ENCODE measurements at places on chromosomes 4 and X. TPM values are rescaled to one million over a fixed set of nuclear protein-coding genes. Genes with fewer than 3 reads are reported as not detected.
A peak's percentile ranks its signal among the peaks of the same experiment; 100 is the strongest.

The CTAG1B gene
- not detected for total RNA-seq

The PRSS12 gene
- 0.24 TPM for total RNA-seq

The BEX3 gene
- total RNA-seq, result 7.1 TPM

The RS1 gene
- not detected for total RNA-seq

DNA sequence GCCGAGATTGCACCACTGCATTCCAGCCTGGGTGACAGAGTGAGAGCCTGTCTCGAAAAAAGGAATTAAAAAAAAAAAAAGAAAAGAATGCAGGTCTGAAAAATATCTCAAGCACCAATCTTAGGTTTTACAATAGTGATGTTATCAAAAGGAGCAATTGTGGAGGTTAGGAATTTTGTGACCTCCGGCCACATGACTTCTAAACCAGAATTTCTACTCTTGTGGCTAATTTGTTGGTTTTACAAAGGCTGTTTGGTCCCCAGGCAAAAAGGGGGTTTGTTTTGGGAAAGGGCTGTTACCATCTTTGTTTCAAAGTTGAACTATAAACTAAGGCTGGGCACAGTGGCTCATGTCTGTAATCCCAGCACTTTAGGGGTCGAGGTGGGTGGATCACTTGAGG lies 15.4 kb upstream of the ZNF41 start:
- DNase-seq, result no peak
- H3K4me3 ChIP-seq, result no peak overlapping the region

DNA sequence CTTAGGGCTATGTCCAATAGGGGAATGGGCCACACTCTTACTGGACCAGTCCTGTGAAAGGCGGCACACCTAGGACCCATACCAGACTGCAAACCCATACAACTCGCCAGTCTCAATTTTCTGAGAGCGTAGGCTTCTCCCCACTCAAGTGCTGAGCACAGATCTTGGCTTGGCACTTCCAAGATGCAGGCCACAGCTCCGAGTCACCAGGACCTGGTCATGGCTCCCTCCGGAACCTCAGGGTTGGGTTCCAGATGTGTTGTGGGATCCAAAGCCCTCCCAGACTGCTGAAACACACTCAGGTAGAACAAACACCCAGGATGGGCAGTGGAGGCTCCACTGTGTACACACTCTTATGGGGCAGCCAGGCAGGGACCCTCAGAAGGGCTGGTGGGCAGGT lies 103.3 kb downstream of the TMEM144 start:
- DNase-seq, result no peak
- no peak overlapping the region for H3K27ac ChIP-seq
- no peaks in the 10 kb centered on the region for H3K27me3 ChIP-seq
- H3K36me3 ChIP-seq, result no peaks in the 10 kb centered on the region
- no peak overlapping the region for H3K4me3 ChIP-seq

DNA sequence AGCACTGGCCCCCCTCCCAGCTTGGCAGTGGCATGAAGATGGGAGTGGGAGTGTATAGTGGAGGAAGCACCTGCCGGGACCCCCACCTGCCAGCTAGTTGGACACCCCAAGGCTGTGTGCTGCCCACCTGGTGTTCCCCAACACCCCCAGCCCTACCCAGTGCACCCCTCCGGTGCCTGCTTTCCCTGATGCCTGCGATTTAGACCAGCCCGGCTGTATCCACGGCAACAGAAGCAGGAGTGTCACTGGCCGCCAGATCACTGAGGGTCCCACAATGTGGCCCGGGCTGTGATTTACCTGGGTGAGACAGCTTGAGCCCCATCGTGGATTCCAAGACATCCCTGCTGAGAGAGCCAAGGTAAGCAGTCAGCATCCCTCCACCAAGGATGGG lies 533 bp downstream of the GPR173 start:
- H3K4me3 ChIP-seq, result peak overlapping the region; percentile 22
- H3K27ac ChIP-seq, result no peak overlapping the region
- no peaks in the 10 kb centered on the region for H3K27me3 ChIP-seq
- H3K36me3 ChIP-seq, result no peaks in the 10 kb centered on the region
- no peak for DNase-seq

DNA sequence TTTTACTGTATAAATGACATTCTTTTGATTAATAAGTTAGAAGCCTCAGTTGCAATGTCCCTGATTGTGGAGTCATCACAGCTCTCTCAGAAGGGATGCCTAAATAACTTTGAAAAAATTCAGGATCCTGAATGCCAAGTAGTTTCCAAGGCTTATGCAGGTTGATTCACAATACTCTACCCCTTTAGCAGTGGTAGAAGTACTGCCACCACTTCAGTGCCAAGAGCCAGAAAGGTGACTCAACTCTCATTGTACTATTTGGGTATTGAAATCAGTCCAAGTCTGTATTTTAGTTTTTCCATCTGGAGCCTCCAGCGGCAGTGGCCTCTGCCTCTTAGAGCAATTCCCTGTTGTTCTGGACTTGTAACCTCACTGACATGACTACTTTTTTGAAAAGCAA lies 320.1 kb upstream of the NDST4 start:
- no peaks in the 10 kb centered on the region for H3K27me3 ChIP-seq
- no peak overlapping the region for H3K4me3 ChIP-seq
- no peak for DNase-seq
- H3K4me1 ChIP-seq, result no peaks in the 10 kb centered on the region
- no peaks in the 10 kb centered on the region for H3K36me3 ChIP-seq

GRCh38 chrX:144896323-144896722 lies 351.0 kb upstream of the SPANXN1 start:
- H3K36me3 ChIP-seq, result no peaks in the 10 kb centered on the region
- H3K27me3 ChIP-seq, result no peaks in the 10 kb centered on the region
- H3K4me3 ChIP-seq, result no peak overlapping the region
- DNase-seq, result no peak
- no peaks in the 10 kb centered on the region for H3K4me1 ChIP-seq

GRCh38 chr4:55440786-55441185 lies 45.0 kb downstream of the TMEM165 start:
- no peaks in the 10 kb centered on the region for H3K4me1 ChIP-seq
- H3K27ac ChIP-seq, result no peak overlapping the region
- H3K36me3 ChIP-seq, result peaks cover 71% of the 10 kb centered on the region
- H3K27me3 ChIP-seq, result no peaks in the 10 kb centered on the region
- no peak overlapping the region for H3K4me3 ChIP-seq
- no peak for DNase-seq

DNA sequence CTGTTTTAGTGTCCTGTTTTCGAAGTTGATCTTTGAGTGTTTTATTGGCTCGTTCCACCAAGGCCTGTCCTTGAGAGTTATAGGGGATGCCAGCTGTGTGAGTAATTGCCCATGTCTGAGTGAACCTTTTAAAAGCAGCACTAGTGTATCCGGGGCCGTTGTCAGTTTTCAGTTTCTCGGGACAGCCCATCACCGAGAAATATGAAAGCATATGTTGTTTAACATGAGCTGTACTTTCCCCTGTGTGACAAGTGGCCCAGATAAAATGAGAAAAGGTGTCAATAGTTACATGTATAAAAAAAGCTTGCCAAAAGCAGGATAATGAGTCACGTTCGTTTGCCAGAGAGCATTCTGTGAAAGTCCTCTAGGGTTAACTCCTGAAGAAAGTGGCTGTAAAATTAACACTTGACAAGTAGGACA lies 48.6 kb upstream of the RASSF6 start:
- H3K4me1 ChIP-seq, result no peaks in the 10 kb centered on the region
- no peak overlapping the region for H3K4me3 ChIP-seq
- H3K27ac ChIP-seq, result no peak overlapping the region
- no peak for DNase-seq
- no peaks in the 10 kb centered on the region for H3K27me3 ChIP-seq

GRCh38 chrX:66046612-66047235 lies 6.8 kb upstream of the VSIG4 start:
- H3K36me3 ChIP-seq, result no peaks in the 10 kb centered on the region
- no peak overlapping the region for H3K27ac ChIP-seq
- no peaks in the 10 kb centered on the region for H3K27me3 ChIP-seq
- DNase-seq, result no peak
- no peak overlapping the region for H3K4me3 ChIP-seq

- H3K4me3 ChIP-seq, result no peak overlapping the region
- H3K27ac ChIP-seq, result no peak overlapping the region
- no peak for DNase-seq
- no peaks in the 10 kb centered on the region for H3K4me1 ChIP-seq
- H3K27me3 ChIP-seq, result no peaks in the 10 kb centered on the region
- H3K36me3 ChIP-seq, result no peaks in the 10 kb centered on the region
Measured at GRCh38 chr4:19698961-19699360, 552.7 kb upstream of the SLIT2 start.

Measured in psoas muscle (tissue), 8 donors.